ENCODE measurements at places on chromosomes 6 and 20. TPM values are rescaled to one million over a fixed set of nuclear protein-coding genes. Genes with fewer than 3 reads are reported as not detected.

The CDH22 gene
- total RNA-seq = 1.3 TPM

The RANBP9 gene
- 64.7 TPM for total RNA-seq

The TGM3 gene
- total RNA-seq = not detected

The LIN28B gene
- 36.9 TPM for total RNA-seq

The PGC gene
- total RNA-seq = not detected

The ZNF318 gene
- 26.7 TPM for total RNA-seq

The TRIM40 gene
- not detected for total RNA-seq

The ZNF341 gene
- total RNA-seq = 3.5 TPM

The MCCD1 gene
- not detected for total RNA-seq

The PMEPA1 gene
- total RNA-seq = 61.3 TPM

The ADAM33 gene
- 0.23 TPM for total RNA-seq

The PFDN4 gene
- 43.7 TPM for total RNA-seq

The OPN5 gene
- 12.1 TPM for total RNA-seq

The PDE7B gene
- 0.62 TPM for total RNA-seq

The BLTP3A gene
- 12.4 TPM for total RNA-seq

The SAPCD1 gene
- 2.4 TPM for total RNA-seq

The FLRT3 gene
- total RNA-seq = 6.3 TPM

The SOX18 gene
- 149 TPM for total RNA-seq

The ROS1 gene
- total RNA-seq = 0.05 TPM

The NAA20 gene
- 36.3 TPM for total RNA-seq

The RAB32 gene
- total RNA-seq = 37.0 TPM

The FRK gene
- 0.08 TPM for total RNA-seq

The VWA7 gene
- 0.74 TPM for total RNA-seq

The OVOL2 gene
- total RNA-seq = not detected

The OR2H2 gene
- total RNA-seq = not detected

The TRIM38 gene
- total RNA-seq = 3.8 TPM

The GFRA4 gene
- not detected for total RNA-seq

The COX4I2 gene
- not detected for total RNA-seq

The C20orf204 gene
- 14.2 TPM for total RNA-seq

The JPH2 gene
- 0.80 TPM for total RNA-seq

The PACRG gene
- 1.1 TPM for total RNA-seq

The DCDC2 gene
- 0.13 TPM for total RNA-seq

The NHSL1 gene
- 72.3 TPM for total RNA-seq

The CTAGE9 gene
- total RNA-seq = not detected

The DEF6 gene
- 24.0 TPM for total RNA-seq

The MOG gene
- not detected for total RNA-seq

The MYB gene
- 23.3 TPM for total RNA-seq

The XKR7 gene
- 0.23 TPM for total RNA-seq

The CST5 gene
- total RNA-seq = not detected

The PDE10A gene
- total RNA-seq = 11.5 TPM

The PKHD1 gene
- total RNA-seq = 0.03 TPM

The OOEP gene
- total RNA-seq = not detected

The ZNF311 gene
- total RNA-seq = 1.6 TPM

The SPATA2 gene
- total RNA-seq = 8.4 TPM

The OR2H1 gene
- not detected for total RNA-seq

The GTSF1L gene
- total RNA-seq = not detected

The AHCY gene
- 165 TPM for total RNA-seq
